ENCODE measurements at places on chromosomes 2 and 18. TPM values are rescaled to one million over a fixed set of nuclear protein-coding genes. Genes with fewer than 3 reads are reported as not detected.

GRCh38 chr18:39057423-39058064 lies 1491.9 kb upstream of the CELF4 start:
- no peak for DNase-seq

DNA sequence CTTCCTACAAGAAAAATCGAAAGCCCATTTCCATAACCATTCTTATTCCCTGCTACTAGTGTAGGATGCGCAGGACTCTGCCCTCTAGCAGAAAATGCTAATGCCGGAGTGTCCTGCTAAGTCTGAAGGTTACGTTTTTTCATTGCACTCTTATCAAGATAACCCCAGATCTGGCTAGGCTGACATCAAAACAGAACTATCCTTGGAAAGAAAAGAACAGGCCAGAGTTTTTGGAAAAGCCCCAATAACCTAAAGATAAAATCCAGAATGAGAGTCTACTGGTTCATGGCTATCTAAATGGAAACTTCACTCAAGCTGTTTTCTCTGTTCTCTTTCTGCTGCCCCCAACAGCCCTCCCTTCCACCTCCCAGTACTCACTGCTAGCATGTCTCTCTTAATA lies 913 bp downstream of the RNF152 start:
- no peak for DNase-seq

DNA sequence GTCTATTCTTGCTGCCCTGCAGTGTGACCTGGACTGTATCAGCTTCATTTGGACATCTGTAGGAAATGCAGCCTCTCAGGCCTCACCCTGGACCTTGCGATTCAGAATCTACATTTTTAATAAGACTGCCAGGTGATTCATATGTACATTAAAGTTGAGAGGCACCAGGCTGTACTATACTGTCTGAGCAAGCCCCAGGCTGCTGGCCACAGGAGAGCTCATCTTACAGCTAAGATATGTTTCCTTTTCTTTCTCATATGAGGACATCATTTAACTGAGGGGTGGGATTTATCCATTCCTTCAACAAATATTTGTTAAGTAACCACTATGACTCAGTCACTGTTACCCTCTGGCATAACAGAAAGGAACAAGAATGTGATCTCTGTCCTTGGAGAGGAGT lies 78.2 kb upstream of the GCFC2 start:
- no peak for DNase-seq

DNA sequence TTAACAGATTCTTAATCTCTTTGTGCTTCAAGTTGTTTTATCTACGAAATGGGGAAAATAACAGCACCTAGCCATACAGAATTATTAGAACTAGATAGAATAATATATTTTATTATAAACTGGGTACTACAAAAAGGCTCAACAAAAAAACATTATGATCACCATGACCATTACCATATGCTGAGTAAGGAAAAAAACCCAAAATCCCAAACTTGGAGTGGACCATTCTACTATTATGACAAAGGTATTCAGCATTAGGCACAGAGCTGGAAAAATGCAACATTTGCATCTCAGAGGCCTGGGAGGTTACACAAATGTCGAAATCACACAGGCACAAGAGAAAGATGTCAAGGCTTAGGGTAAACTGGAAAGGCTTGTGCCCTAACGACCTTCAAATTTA lies 162.8 kb downstream of the SRBD1 start:
- no peak for DNase-seq

DNA sequence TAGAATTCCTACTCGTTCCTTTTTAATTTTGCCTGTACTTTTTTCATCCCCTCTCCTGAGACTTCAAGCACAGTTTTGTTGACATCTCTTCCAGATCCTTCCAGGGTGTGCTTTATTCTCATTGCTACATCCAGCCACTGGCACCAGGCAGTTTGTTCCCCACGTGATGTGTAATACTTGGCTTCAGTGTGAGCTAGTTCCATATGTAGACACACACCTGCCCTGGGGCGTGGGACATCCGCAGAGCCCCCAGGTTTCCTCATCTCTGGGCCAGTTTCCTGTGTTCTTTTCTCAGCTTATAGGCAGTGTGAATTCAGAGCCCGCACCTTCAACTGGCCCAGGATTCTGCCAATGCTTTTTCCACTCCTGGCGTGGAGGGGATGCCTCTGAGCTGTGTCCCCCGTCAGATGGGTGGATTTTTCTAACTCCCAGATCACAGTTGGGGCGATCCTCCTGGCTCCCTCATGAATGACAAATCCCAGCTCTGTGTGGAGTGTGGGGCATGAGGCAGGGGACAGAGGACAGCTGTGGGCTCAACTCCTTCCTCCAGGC lies 46.6 kb downstream of the DIPK1C start:
- DNase-seq: peak; percentile 0

GRCh38 chr2:232464544-232464885 lies 8.6 kb downstream of the ALPI start:
- DNase-seq: no peak

DNA sequence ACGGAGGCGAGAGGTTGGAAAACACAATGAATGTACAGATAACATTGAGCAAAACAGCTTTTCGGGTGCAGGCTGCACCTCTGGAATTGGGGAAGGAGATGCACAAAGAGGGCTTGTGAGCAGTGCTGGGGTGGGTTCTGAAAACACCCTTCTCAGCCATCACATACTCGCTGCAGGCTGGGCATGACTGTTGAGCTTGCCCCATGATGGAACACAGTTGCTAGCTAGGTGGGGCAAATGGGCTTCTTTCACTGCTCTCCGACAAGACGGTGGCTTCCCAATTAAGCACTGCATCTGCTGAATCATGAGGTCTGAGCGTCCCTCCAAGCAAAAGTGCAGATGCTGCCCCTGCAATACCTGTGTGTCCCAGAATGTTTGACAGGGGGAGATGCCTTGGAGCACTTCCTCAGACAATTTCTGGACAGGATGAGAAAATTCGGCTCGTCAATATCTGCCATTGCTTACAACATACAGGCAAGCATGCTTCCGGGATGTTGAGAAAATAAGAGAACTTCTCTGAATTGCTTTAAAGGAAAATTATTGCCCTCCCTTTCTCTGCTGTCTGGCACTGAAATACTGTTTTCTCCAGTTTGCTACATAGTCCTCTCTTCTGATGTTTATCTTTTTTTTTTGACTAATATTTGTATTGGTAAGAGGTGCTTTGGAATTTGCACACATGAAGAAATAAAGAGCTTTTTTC lies 77.3 kb upstream of the SH3BP4 start:
- no peak for DNase-seq

DNA sequence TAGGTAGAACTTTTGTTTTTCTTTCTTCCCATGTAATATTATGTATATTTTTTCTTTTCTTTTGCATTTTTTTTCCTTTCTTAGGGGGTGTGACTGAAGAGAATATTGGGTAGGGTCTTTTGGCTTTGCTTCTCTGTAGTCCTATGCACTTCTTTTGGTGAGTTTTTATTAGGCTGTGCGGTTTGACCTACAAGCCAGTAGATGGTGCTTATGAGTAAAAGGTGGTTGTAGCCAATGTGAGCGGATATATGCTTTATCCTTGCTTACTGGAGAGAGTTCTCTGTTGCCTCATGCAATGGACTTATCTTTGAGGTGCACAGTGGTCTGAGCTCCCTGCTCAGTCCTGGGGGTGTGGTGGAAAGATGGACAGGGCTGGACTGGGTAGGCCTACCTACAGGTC lies 52.7 kb downstream of the DSEL start:
- no peak for DNase-seq

- no peak for DNase-seq
These were observed 281.4 kb upstream of the ZEB2 start for GRCh38 chr2:144801325-144801724.

DNA sequence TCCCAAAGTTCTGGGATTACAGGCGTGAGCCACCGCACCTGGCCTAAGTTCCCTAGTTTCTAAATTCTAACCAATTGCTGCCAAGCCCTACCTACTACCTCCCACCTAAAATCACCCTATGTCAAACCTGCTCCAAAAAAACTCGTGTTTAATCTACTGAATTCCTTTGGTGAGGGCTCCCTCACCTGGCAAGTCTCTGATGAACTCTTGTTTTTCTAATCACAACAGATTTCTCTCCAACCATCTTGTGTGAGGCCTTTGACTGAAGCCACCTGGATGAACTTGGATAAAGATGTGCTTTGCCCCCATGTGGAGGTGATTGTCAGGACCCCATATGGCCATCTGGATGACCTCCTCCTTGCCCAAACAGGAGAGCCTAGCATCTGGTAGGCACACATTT lies 17.4 kb upstream of the SLC35G4 start:
- DNase-seq: no peak

GRCh38 chr2:220432645-220433044 lies 805.2 kb downstream of the SLC4A3 start:
- no peak for DNase-seq

DNA sequence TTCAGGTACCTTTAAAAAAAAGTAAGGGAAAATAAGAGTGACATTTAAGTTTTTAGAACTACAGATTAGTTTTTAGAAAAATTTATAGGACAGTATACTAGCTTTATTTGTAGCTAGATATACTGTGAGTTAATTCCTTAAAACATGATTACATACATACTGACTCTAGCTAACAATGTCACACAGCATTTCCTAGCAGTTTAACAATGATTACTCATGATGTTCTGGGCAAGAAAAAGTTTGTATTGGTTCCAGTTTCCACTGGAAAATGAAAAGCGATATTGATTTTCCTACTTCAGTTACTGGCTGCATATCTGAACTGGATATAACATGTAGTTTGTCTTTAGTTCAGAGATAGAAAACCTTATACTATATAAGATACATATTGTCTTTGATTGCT lies 19.4 kb downstream of the SLC39A6 start:
- no peak for DNase-seq

GRCh38 chr2:215790523-215791421 lies 222.6 kb downstream of the MREG start:
- DNase-seq: no peak

GRCh38 chr18:55252053-55252675 lies 292.9 kb upstream of the CCDC68 start:
- no peak for DNase-seq

GRCh38 chr2:106552921-106553320 lies 65.8 kb downstream of the CD8B2 start:
- no peak for DNase-seq

GRCh38 chr18:48408111-48408726 lies 964 bp downstream of the ZBTB7C start:
- DNase-seq: no peak

- no peak for DNase-seq
These were observed 127.4 kb downstream of the TGIF1 start for GRCh38 chr18:3577281-3577855.

GRCh38 chr2:119367472-119368099 lies 809 bp downstream of the DBI start:
- peak; percentile 67 for DNase-seq

- no peak for DNase-seq
These were observed 709.3 kb downstream of the DCDC2C start for GRCh38 chr2:4412637-4413187.

Gene SLC19A3
- 3.6 TPM for total RNA-seq

Gene LRRC30
- total RNA-seq: not detected

Gene DPP10
- total RNA-seq: not detected

Gene SEMA4F
- 2.6 TPM for total RNA-seq

Gene ASTL
- total RNA-seq: not detected

Gene PRSS56
- not detected for total RNA-seq
